Fibroblast of lung (primary cell): ENCODE measurements at places on chromosomes 6 and 20.

DNA sequence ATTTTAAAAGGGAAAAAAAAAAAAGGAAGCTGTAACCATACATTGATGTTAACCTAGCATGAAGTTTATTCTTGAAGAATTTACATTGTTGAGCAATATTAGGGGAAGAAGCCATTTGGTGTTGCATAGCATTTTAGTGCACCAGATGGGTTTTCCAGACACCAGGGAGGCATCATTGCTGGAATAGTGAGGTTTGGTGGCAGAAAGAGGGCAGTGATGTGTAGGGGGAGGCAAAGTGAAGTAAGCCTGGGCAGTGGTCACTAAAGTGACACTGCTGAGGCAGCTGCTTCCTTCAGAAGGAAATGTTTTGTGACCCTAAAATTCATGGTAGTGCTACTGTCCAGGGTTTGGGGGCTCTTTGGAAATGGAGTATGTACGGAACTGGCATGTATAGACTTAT is 2.6 kb downstream of the TOMM6 start:
- no peak for DNase-seq
- H3K27me3 ChIP-seq: no peaks in the 10 kb centered on the region
- no peak overlapping the region for H3K27ac ChIP-seq
- H3K4me3 ChIP-seq: no peak overlapping the region
- H3K4me1 ChIP-seq: peaks cover 4% of the 10 kb centered on the region
- H3K36me3 ChIP-seq: peaks cover 3% of the 10 kb centered on the region

- no peaks in the 10 kb centered on the region for H3K27me3 ChIP-seq
- peak; percentile 74 for DNase-seq
- no peak overlapping the region for H3K4me3 ChIP-seq
- H3K27ac ChIP-seq: no peak overlapping the region
- H3K36me3 ChIP-seq: no peaks in the 10 kb centered on the region
- H3K4me1 ChIP-seq: peaks cover 15% of the 10 kb centered on the region
Observed at GRCh38 chr6:71393981-71394432, 105.4 kb downstream of the OGFRL1 start.

DNA sequence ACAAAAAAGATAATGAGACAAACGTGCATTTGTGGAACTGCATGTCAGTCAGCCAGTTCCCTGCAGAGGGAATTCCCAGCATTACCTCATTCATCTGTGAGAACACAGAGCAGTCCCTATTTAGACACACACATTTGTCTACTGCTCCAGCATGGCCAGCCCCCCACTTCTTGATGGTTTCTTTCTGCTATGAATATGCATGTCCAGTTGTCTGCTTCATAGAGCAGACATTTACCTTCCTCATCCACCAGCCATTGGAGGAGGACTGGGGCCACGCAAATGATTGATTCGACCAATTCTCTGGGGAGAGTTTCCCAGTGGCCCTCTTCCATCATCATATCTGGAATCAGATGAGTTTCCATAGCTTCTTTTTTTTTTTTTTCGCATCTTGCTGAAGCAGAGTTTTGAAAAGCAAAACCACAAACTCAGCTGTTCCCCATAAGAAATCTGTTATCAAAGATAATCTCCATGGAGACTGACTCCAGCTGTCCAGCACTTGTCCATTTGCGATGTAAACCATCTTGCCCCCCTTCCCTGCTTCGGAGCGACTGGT is 11.8 kb downstream of the ENPP1 start:
- H3K27ac ChIP-seq: no peak overlapping the region
- H3K4me1 ChIP-seq: peaks cover 7% of the 10 kb centered on the region
- H3K4me3 ChIP-seq: no peak overlapping the region
- H3K27me3 ChIP-seq: no peaks in the 10 kb centered on the region
- no peaks in the 10 kb centered on the region for H3K36me3 ChIP-seq

DNA sequence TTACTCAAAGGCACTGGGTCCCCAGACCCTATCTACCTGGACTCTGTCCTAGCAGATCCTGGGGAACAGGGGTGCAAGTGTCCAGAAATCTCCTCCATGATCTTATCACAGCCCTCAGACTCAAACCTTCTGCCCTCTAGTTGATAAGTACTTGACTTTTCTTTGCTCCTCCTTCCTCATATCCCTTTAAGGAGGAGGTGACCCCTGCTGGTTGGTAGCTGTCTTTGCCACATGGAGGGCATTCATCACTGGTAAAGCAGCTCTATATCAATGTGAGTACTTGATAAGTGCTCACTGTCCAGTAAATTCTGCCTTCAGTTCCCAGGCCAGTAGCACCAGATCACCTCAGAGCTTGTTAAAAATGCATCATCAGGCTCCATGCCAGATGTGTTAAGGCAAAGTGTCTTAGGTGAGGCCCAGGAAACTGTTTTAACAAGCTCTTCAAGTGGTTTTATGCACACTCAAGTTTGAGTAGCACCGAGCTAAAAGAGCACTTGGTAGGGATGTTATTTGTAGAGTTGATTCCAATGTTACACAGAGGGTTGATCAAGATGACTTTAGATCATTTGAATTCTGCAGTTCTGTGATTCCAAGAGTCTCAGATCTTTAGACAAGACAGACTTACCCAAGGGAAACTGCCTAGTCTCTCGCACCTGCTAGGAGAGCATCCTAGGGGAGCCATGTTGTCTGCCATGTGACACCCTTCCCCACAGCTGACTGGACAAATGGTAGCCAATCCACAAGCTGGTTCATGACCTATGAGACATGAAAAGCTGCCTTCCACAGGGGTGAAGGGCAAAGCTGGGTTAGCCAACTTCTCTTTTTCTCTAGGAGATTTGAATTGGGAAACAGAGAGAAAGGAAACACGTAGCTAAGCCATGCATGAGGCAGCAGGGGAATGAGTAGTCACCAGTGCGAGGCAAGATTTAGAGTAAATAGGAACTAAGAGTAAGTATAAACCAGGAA is 18.6 kb downstream of the TREML2 start:
- H3K4me3 ChIP-seq: no peak overlapping the region
- no peaks in the 10 kb centered on the region for H3K4me1 ChIP-seq
- H3K27ac ChIP-seq: no peak overlapping the region
- no peaks in the 10 kb centered on the region for H3K36me3 ChIP-seq

GRCh38 chr6:162538643-162539064 is 188.9 kb downstream of the PRKN start:
- no peaks in the 10 kb centered on the region for H3K36me3 ChIP-seq
- H3K4me3 ChIP-seq: no peak overlapping the region
- H3K4me1 ChIP-seq: no peaks in the 10 kb centered on the region
- H3K27ac ChIP-seq: no peak overlapping the region
- DNase-seq: no peak
- no peaks in the 10 kb centered on the region for H3K27me3 ChIP-seq

- H3K4me1 ChIP-seq: no peaks in the 10 kb centered on the region
- H3K27me3 ChIP-seq: no peaks in the 10 kb centered on the region
- no peak overlapping the region for H3K27ac ChIP-seq
- no peaks in the 10 kb centered on the region for H3K36me3 ChIP-seq
Observed at GRCh38 chr20:62507323-62507722, 31.5 kb upstream of the GATA5 start.

GRCh38 chr6:54108271-54108670 is 3.0 kb upstream of the MLIP start:
- DNase-seq: no peak
- H3K36me3 ChIP-seq: no peaks in the 10 kb centered on the region
- no peak overlapping the region for H3K27ac ChIP-seq

DNA sequence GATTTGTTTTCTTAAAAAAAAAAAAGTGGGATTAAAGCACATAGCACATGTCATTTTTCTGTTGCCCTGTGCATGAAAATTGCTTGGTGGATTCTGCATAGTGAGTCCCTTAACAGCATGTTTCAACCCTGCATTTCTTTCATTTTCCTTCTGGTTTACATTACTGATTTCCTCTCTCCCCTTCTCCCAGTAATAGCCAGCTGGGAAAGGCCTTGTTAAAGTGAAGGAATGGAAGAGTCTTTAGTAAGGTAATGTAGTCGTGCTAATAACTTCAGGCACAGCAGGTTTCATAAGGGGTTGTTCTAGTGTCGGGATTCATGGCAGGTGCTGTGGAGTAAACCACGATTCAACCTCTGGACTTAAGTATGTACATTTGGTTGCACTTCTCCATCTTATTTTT is 202.4 kb downstream of the FARS2 start:
- H3K4me1 ChIP-seq: no peaks in the 10 kb centered on the region
- H3K4me3 ChIP-seq: no peak overlapping the region
- no peaks in the 10 kb centered on the region for H3K36me3 ChIP-seq
- no peak overlapping the region for H3K27ac ChIP-seq

DNA sequence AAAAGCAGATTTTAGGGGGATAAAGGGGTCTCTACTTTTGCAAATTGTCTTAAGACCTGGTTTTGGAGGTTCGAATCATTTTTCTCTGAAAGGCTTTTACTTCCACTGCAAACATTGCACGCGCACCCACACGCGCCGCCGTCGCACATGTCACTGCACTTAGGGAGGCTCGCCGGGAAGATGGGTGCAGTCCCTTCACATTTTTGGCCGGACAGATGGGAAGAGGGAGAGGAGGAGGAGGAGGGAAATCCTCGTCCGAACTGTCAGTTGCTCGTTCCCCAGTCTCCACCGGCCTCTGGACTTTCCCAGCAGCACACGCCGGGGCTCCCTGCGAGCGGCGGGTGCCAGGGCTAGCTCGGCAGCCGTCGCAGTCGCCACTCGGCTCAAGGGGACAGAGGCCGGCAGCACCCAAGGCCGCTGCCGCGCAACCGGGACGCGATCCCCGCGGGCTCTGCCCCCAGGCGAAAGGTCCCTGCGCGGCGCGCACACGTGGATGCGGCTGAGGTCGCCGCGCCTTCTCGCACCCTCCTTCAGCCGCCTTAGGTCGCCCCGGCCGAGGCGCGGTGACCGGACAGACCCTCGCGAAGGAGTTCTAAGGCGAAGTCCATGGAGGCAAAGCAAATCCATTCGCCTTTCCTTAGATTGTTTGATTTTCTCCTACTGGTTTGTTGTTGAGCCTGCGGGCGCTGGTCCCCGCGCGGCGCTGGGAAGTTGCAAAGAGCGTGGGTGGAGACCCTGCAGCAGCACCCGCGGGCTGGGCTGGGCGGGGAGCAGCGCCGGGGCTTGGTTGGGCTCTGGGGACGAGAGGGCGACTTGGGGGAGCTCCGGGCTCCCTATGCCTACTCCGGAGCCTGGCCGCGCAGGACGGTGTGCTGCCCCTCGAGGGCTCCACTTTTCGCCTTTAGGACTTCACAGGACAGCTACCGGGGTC is 1.2 kb downstream of the MYB start:
- no peak overlapping the region for H3K27ac ChIP-seq
- peaks cover 4% of the 10 kb centered on the region for H3K4me1 ChIP-seq
- peak; percentile 25 for DNase-seq

- no peaks in the 10 kb centered on the region for H3K27me3 ChIP-seq
- no peaks in the 10 kb centered on the region for H3K4me1 ChIP-seq
- no peak overlapping the region for H3K27ac ChIP-seq
- peak; percentile 20 for DNase-seq
- H3K4me3 ChIP-seq: no peak overlapping the region
- no peaks in the 10 kb centered on the region for H3K36me3 ChIP-seq
Observed at GRCh38 chr20:60137657-60138245, 179.5 kb downstream of the CDH26 start.

- no peaks in the 10 kb centered on the region for H3K36me3 ChIP-seq
- no peaks in the 10 kb centered on the region for H3K4me1 ChIP-seq
- DNase-seq: no peak
- H3K27ac ChIP-seq: no peak overlapping the region
- no peak overlapping the region for H3K4me3 ChIP-seq
- H3K27me3 ChIP-seq: no peaks in the 10 kb centered on the region
Observed at GRCh38 chr6:40399888-40400457, 187.2 kb downstream of the LRFN2 start.

- no peak overlapping the region for H3K4me3 ChIP-seq
- no peaks in the 10 kb centered on the region for H3K4me1 ChIP-seq
- no peaks in the 10 kb centered on the region for H3K36me3 ChIP-seq
- no peak for DNase-seq
- H3K27ac ChIP-seq: no peak overlapping the region
Observed at GRCh38 chr20:61929561-61929960, 136.1 kb downstream of the TAF4 start.

GRCh38 chr20:50574108-50574507 is 63.9 kb downstream of the PTPN1 start:
- peaks cover 6% of the 10 kb centered on the region for H3K36me3 ChIP-seq
- no peak overlapping the region for H3K27ac ChIP-seq
- peaks cover 11% of the 10 kb centered on the region for H3K4me1 ChIP-seq
- H3K27me3 ChIP-seq: no peaks in the 10 kb centered on the region

- H3K27ac ChIP-seq: no peak overlapping the region
- peak; percentile 91 for DNase-seq
- no peak overlapping the region for H3K4me3 ChIP-seq
- H3K36me3 ChIP-seq: no peaks in the 10 kb centered on the region
Observed at GRCh38 chr6:73774311-73774774, 78.3 kb downstream of the CD109 start.

GRCh38 chr20:3171391-3172125 is 1.8 kb downstream of the LZTS3 start:
- H3K27me3 ChIP-seq: peaks cover 14% of the 10 kb centered on the region
- H3K4me3 ChIP-seq: no peak overlapping the region
- no peak overlapping the region for H3K27ac ChIP-seq
- H3K4me1 ChIP-seq: peaks cover 3% of the 10 kb centered on the region
- no peaks in the 10 kb centered on the region for H3K36me3 ChIP-seq

DNA sequence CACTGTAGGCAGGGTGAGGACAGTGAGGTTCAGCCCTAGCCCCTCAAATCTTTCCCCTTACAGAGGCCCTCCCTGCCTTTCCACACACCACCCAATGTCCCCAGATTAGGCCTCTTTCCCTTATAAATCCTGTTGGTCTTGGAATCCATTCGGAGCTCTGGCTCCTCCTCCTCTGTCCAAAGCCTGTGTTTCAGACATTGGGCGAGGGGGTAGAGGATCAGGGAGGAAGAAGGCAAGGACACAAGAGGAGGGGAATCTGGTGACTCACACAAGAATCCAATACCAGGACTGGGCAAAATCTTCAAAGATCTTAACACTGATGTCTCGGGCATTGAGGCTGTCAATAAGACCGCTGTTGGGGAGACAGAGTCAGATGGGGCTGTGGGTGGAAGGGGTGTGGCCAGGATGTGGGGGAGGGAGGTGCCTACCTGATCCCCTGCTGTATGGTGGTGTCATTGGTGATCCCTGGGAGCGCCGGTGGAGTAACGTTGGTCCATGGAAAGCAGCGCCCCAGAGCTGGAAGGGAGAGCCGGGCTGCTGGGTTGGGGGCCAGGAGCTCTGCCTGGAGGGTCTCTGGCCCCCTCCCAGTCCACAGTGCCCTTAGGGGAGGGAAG is 7.6 kb downstream of the SLC44A4 start:
- no peaks in the 10 kb centered on the region for H3K27me3 ChIP-seq
- H3K4me1 ChIP-seq: no peaks in the 10 kb centered on the region
- DNase-seq: peak; percentile 20
- no peak overlapping the region for H3K27ac ChIP-seq

DNA sequence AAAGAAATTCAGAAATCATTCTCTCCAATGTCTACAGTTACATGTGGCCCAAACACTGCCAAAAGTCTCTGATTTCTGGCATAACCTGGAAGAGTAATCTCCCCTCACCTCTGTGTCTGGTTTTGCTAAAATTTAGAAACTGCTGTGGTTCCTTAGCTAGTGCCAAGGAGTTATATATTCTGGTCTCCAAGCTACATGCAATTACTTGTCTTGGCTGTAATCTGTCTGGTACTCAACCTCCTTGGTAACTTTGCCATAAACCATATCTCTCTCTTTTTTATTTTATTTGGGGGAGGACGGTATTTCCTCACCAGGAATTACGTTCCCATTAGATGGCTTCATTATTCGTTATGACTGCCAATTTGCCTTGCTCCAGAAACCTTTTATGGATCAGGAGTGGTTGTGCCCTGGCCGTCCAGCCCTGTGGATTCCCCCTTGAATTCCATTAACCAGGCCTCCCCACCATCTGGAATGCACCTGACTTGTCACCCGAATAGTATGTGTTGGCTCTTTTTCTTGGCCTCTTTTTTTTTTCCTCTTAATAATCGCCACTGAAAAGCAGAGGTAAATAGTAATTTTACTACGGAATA is 400.0 kb downstream of the CD83 start:
- no peaks in the 10 kb centered on the region for H3K27me3 ChIP-seq
- no peak for DNase-seq
- no peaks in the 10 kb centered on the region for H3K4me1 ChIP-seq
- H3K36me3 ChIP-seq: no peaks in the 10 kb centered on the region
- H3K4me3 ChIP-seq: no peak overlapping the region
- H3K27ac ChIP-seq: no peak overlapping the region
